ENCODE measurements at places on chromosomes 6 and 20.

- DNase-seq = no peak
These were observed 223.9 kb downstream of the TSHZ2 start for GRCh38 chr20:53195876-53196610.

DNA sequence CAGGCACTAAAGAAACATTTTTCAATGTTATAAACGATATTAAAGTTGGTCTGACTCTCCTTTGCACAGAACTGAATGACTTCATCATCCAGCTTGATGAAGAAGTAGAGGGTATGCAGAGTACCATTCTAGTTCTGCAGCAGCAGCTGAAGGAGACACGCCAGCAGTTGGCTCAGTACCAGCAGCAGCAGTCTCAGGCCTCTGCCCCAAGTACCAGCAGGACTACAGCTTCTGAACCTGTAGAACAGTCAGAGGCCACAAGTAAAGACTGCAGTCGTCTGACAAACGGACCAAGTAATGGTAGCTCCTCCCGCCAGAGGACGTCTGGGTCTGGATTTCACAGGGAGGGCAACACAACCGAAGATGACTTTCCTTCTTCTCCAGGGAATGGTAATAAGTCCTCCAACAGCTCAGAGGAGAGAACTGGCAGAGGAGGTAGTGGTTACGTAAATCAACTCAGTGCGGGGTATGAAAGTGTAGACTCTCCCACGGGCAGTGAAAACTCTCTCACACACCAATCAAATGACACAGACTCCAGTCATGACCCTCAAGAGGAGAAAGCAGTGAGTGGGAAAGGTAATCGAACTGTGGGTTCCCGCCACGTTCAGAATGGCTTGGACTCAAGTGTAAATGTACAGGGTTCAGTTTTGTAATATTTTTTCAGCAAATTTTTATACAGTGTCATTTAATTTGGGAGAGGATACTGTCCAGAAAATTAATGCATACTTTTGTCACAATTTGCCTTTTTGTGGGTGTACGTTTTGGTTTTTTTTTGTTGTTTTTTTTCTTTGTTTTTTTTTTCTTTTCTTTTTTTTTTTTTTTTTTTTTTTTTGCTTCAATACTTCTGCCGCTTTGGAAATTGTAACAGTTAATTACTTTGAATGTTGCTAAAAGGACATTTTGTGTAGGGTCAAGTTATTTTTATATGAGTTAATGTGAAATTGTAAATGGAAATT, 6.6 kb upstream of the ACAT2 start:
- no peak for DNase-seq

- no peak for DNase-seq
These were observed 726.9 kb upstream of the CITED2 start for GRCh38 chr6:140101367-140101766.

- DNase-seq = no peak
These were observed 16.4 kb upstream of the MAS1 start for GRCh38 chr6:159874435-159874834.

DNA sequence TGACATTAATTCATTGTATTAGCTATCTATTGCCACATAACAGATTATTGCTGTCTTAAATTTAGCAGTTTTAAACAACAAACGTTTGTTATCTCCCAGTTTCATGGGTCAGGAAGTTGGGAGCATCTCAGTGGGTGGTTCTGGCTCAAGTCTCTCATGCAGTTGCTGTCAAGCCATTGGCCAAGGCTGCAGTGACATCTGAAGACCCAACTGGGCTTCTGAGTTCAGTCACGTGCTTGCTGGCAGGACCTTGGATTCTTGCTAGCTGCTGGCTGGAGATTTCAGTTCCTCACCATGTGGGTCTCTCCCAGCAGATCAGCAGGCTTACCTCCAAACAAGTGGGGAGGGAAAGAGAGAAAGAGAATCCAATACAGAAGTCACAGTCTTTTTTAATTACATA, 152.6 kb upstream of the EXOC2 start:
- no peak for DNase-seq

DNA sequence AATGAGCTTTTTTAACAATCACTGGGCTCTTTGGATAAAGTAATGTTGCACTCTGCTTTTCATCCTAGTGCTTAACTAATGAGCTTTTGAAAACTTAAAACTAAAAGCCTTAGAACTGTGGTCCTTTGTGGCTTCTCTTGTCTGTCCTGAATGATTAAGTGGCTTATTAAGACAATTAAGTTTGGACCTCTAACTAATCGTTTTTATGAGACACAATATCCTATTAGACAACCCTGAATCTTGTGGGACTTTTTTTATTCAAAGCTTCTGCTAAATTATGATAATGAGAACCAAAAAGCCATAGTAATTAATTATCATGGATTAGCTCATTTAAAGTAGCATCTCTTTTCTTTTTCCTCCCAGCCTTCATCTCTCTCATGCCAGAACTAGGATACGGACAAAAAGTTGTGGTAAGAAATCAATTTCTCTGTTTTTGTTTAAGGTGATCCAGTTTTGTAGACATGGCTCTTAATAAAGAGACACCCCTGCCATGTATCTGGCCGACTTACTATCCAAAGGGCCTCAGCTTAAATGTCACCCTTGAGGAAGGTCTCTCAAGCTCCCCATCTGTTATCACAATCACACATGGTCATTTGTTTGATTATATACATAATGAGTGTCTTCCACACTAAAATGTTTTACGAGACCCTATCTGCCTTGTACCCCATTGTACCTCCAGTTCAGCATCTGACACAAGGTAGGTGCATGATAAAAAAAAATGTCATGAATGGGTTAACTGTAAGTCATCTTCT, 384.4 kb upstream of the IRAK1BP1 start:
- DNase-seq = no peak

DNA sequence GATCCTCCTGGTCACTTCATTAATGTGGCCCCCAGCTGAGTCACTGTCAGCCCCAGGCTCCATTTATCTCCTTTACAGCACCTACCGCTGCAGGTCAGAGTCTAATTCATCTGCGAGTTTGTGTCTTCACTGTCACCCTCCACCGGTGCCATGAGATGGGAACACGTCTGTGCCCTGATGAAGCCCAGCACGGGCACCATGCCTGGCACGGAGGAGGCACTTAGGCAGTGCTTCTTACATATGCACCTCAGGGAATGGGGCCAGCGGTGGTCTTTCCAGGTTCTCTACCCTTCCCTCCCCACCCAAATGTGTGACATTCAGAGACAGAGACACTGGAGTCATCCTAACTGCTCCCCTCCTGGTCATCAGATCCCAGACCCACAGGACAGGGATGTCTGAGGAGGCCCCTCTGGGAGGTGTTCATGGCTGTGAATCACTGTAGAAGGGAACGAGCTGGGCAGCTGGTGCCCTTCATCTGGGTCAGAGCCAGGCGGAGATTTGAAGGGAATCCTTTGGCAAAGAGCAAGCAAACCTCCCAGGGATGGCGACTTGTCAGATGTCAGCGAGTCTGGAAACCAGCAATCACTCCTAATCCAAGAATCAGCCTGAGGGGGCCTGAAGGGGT, 364.6 kb downstream of the PREX1 start:
- no peak for DNase-seq

DNA sequence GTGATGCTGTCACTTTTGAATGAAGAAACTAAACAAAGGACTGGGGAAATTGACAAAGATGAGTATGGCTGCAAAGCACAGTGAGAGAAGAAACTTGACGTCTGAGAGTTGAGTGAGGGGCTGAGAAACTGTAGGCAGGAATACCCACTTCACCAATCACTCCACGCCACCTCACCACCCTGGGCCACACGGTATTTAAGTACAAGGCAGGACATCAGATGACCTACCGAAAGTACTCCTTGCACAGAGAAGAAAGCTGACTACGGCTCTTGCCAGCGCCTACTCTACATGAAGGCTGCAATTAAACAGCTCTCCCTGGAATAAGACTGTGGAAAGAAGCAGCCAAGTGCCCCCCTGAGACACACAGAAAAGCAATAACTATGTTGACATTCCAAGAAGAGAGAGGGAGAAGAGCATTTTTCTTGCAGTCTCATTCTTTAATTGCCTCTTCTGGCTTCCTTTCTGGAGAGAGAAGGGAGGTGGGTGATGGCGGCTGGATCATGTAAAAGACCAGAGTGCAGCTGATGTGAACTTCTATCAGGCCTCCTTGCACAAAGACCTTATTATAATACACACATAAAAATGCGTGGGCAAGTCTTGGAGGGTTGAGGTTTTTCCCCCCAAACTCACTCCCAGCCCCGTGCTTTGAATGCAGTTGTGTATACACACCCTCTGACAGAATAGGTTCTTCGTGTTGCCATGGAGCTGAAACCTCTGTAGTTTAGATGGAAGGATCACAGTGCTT, 44.6 kb downstream of the HIVEP2 start:
- no peak for DNase-seq

GRCh38 chr6:19999319-20000191, 162.4 kb downstream of the ID4 start:
- peak; percentile 65 for DNase-seq

DNA sequence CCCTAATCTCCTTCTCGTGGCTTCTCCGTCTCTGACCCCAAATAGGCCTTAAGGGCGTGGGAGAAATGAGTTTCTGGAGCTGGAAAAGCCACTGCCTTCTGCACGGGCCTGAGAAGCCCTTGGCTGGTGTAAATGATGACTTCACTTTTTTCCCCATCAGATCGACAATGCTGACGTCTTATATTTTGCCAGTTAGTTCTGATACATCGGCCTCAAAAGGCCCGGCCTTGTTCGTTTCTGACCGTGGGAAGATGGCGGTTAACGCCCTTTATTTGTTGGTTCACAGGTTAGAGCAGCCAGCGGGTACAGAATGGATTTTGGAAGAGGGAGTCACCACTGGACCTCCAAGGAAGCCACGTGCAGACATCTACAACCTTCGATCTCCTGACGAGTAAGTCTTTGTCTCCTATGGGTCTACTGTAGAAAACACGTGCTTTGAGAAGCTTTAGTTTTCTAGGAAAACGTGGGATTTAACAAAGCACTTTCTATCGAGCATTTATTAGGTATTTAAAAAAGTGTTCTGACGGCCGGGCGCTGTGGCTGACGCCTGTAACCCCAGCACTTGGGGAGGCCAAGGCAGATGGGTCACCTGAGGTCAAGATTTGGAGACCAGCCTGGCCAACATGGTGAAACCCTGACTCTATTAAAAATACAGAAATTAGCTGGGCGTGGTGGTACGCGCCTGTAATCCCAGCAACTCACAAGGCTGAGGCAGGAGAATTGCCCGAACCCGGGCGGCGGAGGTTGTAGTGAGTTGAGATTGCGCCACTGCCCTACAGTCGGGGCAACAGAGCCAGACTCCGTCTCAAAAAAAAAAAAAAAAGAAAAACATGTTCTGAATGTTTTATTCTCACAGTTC, 1.2 kb upstream of the ZNFX1 start:
- DNase-seq = no peak

- no peak for DNase-seq
These were observed 9.7 kb downstream of the RNF114 start for GRCh38 chr20:49945701-49946477.

DNA sequence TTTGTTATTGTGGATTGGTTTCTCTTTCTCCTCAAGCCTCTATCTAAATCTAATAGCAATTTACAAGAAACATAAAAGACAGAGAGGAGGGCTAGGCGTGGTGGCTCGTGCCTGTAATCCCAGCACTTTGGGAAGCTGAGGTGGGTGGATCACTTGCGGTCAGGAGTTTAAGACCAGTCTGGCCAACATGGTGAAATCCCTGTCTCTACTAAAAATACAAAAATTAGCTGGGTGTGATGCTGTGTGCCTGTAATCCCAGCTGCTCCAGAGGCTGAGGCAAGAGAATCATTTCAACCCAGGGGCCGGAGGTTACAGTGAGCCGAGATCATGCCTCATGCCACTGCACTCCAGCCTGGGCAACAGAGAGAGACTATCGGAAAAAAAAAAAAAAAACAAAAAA, 46.6 kb downstream of the SLC2A12 start:
- DNase-seq = no peak

DNA sequence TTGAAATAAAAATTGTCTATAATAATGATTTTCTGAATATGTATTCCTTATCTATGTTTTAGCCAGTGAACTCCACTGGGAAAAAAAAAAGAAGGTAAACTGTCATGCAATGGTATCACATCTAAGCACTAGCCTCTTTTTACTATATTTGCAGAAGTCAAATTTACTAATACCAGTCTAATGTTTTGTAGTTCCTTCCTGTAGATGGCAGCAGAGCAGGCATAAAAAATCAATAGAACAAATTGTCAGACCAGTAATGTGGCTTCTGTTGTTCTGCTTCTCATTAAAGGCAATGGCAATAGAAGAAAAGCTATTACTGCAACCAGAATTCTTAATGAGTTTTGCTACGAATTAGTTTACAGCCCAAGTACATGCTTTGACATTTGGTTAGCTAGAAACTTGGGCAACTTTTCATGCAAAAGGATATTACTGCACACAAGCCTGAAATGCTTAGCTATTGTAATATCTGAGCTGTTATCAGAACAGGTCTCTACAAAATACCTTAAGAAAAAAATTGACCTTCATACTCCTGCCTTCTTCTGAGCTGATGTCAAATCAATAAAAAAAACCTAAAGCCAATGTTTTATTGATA, 476.9 kb downstream of the KHDRBS2 start:
- DNase-seq = peak; percentile 2

- DNase-seq = no peak
These were observed 132.5 kb downstream of the SULF2 start for GRCh38 chr20:47652794-47653193.

DNA sequence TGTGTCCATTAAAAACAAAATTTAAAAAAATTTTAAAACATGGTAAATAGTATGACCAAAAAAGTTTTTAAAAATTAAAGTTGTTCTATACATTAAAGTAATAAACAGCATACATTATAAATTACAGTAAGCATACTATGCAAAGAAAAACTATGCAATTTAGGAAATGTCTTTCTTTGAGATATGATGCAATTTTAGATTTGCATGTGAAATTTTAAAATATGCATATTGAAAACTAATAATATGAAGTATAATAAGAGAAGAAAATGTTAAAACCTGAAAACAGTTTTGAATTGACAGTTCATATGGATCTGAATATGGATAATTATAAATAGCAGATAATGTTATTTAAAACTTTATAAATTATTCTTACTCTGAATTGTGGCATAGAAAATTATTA, 43.1 kb downstream of the ASCC3 start:
- no peak for DNase-seq

GRCh38 chr6:154528310-154528915, 17.9 kb upstream of the CNKSR3 start:
- DNase-seq = peak; percentile 5

GRCh38 chr6:154361476-154361875, 4.9 kb upstream of the IPCEF1 start:
- no peak for DNase-seq

GRCh38 chr6:150766201-150766997, 99.1 kb upstream of the MTHFD1L start:
- DNase-seq = no peak

- DNase-seq = peak; percentile 16
These were observed 51.0 kb upstream of the CLDN20 start for GRCh38 chr6:155212616-155213380.

- no peak for DNase-seq
These were observed 82.8 kb downstream of the ATRN start for GRCh38 chr20:3553663-3554062.

GRCh38 chr20:62511300-62511914, 35.6 kb upstream of the GATA5 start:
- no peak for DNase-seq

DNA sequence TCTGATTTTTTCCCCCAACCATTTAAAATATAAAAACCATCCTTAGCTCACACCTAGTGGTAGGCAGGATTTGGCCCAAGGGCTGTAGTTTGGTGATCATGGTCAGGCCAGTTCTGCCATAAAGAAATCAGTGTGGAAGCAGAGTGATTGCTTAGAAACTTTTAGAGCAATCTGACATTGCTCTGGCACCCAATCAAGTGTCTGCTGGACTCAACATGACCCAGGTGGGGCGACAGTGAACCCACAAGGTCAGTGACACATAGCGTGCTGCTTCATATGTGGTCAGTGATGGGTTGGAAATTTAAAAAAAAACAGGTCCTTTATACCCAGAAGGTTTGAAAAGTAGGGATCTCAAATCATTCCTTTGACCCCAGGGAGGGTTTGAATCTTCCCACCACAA, 107.9 kb downstream of the BANF2 start:
- DNase-seq = no peak
